Activated CD4-positive, alpha-beta T cell treated with anti-CD3 and anti-CD28 coated beads for 48 hours (primary cell): ENCODE measurements at places on chromosomes 1 and 21.

DNA sequence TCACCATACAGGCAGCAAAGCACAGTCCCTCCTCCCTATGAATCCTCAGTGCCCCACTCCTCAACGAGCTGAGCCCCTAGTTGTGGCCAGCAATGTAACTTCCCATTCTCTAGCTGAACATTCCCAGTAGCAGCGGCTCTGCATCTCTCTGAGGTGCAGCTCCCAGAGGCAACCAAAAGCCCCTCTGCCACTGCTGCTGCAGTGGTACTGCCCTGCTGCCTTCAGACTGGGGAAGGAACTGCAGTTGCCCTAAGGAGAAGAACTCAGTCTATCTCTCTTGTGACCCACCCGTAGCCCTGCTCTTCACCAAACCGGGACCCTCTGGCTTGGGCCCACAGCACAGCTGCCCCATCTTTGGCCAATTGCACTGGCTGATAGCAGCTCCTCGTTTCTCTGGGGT is 31.6 kb downstream of the PYHIN1 start:
- DNase-seq, result no peak

DNA sequence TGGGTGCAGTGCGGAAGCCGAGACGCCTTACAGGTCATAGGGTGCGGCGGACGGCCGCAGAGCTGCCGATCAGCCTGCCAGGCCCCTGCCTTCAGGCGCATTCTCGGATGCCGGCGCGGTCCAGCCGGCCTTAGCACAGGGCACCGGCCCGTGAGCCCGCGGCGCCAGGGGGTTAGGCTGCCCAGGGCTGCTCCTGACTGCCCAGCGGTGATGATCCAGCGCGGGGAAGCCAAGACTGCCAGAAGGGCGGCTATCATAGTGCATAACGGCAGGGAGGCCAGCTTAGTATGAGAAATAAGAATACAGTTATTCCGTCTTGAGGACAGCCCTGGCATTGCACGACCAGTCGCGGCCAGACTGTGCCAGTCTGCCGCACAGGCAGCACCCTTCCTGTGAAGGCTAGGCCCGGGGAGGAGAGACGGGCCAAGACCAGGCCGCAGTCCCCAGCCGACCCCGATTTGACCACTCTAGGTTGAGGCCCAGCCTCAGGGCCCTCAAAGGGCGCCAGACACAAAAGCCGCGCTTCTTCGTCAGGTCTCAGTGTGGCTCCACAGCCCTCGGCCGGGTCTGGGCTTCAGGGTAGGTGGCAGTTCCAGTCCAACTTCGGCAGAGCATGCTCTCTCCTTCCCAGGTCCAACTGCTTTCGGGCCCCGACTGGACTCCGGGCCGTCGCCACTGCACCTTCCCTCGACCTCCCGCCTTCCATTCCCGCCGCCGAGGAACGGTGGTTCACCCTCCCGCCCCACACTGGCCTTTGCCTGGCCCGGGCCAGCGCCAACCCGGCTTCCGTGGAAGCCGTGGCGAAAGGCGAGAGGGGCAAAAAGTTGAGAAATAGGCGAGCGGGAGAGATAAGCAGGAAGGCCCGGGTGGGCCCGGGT is 829 bp downstream of the ALX3 start:
- no peak for DNase-seq

DNA sequence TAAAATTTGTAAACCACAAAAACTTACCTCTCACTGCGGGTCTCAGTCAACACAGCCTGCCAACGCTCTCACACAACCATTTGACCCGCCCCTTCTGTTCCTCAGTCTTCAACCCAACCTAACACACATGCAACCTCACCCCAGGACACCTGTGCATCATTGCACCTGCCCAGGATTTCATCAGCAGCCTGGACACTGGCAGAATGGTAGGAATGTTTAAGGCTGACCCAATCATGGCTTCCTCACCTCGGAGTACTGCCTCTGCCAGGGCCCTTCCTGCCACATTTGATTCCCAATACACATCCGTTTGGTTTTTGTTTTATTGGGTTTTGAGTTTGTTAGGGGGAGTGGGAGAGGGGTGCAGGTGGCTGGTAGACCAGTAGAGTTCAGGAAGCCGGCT is 40.7 kb downstream of the TOMM20 start:
- DNase-seq, result no peak

DNA sequence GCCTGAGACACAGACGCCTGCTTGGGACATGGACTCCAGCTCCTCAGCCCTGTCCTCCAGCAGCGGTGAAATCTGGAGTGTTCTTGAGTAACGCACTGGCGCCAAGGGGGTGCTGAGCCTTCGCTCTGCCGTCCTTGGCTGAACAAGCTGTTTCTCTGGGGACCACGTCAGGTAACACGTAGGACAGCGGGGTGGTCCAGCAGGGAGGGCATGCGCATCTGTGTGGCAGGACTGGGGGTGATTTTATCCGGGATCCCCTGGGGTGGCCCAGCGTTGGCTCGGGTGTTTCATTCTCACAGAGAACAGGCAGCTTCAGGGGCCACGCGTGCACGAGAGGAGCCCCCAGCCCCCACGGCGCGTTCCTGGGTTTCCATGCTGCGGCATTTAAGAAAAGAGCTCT is 61.2 kb downstream of the AGPAT3 start:
- DNase-seq, result no peak

- no peak for DNase-seq
These were observed 26.2 kb upstream of the EPHA2 start for GRCh38 chr1:16181887-16182719.

GRCh38 chr21:33377221-33377920 is 25.8 kb upstream of the IFNGR2 start:
- DNase-seq, result no peak
